ENCODE measurements at places on chromosomes 16 and 17. TPM values are rescaled to one million over a fixed set of nuclear protein-coding genes. Genes with fewer than 3 reads are reported as not detected.

GGA3 gene
- 52.7 TPM for total RNA-seq

PYY gene
- total RNA-seq, result not detected

TP53 gene
- total RNA-seq, result 41.7 TPM

FBXO31 gene
- 29.9 TPM for total RNA-seq

ACSM2A gene
- total RNA-seq, result not detected

SMIM5 gene
- 0.84 TPM for total RNA-seq

TBC1D28 gene
- not detected for total RNA-seq

KRTAP9-8 gene
- not detected for total RNA-seq

PPY gene
- not detected for total RNA-seq

- no peak for DNase-seq
Observed at GRCh38 chr17:66492561-66493005, 190.2 kb downstream of the PRKCA start.

- DNase-seq, result no peak
Observed at GRCh38 chr17:21076242-21076641, 33.4 kb upstream of the USP22 start.

DNA sequence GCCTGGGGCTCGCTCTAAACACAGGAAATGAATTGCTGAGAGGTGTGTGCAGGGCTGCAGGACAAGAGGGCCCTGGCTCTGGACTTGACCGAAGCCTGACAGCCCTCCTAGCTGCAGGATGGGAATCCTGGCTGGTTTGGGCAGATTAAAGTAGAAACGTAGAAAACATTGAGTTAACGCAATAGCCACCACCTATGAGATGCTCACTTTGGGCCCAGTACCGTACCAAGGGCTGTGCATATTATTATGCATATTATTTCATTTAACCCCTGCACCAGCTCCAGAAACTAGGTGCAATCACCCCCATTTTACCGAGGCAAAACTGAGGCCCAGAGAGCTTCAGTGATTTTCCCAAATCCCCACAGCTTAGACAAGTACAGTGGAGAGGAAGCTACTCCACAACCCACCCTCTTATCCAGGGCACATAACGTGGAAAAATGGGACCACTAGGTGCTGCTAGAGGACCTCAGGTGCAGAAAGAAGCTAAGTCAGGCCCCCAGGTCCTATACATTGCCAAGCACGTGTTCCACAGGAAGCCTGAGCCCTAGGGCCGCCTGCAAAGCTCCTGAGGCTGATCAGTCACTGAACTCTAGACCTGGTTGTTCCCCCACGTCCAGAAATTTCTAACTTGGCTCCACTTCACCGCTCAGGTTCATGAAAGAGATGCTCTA is 79.2 kb downstream of the MYH11 start:
- no peak for DNase-seq

- DNase-seq, result no peak
Observed at GRCh38 chr16:259226-259625, 16.5 kb downstream of the RGS11 start.

DNA sequence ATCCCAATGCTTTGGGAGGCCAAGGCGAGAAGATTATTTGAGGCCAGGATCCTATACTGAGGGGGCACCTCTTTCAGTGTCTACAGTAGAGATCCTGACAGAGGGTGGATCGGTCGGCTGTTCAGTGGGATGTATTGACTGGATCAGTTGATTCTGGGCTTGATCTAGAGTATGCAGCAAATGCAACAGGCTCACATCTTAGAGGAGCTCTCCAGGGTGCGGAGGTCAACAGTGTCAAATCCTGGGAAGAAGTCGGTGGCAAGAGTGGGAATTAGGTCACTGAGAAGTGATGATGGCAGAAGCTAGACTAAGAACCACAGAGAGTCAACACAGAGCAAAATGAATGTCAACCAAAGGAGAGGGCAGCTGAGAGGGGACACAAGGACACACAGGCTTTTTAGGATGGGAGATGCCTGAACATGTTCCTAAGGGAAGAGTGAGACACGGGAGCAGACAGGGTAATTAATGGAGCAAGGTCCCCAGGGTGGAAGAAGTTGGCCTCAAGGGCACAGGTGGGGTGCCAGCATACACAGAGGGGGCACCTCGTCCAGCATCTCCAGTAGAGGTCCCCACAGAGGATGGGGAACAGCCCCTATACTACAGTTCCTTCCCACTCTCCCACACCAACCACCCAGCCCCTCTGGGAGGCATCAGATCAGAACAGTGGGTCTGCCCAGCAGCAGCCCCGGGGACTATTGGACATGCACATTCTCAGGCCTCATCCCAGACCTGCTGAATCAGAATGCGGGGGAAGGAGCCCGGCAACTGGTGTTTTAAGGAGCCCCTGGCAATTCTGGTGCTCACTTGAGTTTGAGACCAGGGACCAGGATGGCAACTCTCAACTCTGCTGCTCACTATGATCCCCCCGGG is 10.0 kb upstream of the CYTH1 start:
- no peak for DNase-seq

DNA sequence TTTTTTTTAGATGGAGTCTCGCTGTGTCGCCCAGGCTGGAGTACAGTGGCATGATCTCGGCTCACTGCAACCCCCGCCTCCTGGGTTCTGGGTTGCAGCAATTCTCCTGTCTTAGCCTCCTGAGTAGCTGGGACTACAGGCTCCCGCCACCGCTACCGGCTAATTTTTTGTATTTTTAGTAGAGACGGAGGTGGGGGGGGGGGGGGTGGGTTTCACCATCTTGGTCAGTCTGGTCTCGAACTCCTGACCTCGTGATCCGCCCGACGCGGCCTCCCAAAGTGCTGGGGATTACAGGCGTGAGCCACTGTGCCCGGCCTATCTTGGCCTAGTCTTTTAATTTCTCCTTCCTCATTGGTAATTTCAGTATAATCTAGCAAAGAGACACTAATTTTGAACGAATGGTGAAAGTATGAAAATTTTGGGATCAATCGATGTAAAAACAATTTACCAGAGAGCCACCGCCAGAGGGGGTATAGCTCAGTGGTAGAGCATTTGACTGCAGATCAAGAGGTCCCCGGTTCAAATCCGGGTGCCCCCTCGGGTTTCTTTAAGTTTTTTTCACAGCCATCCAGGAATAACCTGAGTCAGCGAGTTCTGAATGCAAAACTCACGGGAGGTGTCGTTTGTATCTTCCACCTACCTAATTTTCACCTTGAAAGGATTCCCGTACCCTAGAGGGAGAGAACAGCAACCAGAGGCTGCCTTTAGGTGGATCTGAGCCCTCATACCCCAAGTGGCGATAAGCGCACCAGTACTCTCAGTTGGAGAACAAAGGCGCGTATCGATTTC is 2.5 kb upstream of the LASP1 start:
- no peak for DNase-seq

GRCh38 chr16:25033852-25034251 is 18.7 kb upstream of the ARHGAP17 start:
- no peak for DNase-seq

DNA sequence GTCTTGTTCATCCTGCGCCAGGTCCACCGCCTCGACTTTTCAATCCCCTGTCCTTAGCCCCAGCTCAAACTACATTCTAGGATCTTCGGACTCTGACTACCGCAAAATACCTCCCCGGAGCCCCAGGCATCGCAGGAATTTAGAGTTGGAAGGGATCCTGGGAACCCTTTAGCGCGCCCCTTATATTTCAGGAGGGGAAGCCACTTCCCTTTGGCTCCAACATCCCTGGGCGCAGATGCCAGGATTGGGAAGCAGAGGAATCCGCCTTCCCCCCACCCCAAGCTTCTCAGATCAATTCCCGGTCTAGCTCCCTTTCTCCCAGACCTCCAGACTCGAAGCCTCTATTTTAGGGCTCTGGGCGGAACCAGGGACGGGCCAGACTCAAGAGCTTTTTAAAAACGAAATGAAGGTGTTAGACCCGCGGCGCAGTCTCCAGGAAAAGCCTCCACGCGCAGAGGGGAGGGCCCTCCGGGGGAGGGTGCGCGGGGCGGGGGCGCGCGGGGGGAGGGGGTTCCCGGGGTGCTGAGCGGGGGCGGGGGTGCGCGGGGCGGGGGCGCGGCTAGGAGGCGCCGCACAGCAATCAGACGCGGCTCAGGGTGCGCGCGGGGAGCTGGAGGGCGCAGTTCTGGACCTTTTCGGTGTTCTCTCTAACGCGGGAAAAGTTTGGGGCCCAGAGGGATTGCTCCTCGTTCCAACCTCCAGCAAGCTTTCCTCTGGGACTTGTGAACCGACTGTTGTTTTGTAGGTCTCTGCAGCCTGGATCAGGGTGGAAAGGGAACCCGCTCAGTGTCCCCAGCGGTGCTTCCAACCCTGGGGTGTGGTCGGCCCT is 1.6 kb downstream of the AHSP start:
- peak; percentile 70 for DNase-seq

GRCh38 chr17:18320301-18320700 is 5.2 kb downstream of the SMCR8 start:
- DNase-seq, result no peak

GRCh38 chr17:79224903-79225302 is 150.3 kb downstream of the ENGASE start:
- no peak for DNase-seq

DNA sequence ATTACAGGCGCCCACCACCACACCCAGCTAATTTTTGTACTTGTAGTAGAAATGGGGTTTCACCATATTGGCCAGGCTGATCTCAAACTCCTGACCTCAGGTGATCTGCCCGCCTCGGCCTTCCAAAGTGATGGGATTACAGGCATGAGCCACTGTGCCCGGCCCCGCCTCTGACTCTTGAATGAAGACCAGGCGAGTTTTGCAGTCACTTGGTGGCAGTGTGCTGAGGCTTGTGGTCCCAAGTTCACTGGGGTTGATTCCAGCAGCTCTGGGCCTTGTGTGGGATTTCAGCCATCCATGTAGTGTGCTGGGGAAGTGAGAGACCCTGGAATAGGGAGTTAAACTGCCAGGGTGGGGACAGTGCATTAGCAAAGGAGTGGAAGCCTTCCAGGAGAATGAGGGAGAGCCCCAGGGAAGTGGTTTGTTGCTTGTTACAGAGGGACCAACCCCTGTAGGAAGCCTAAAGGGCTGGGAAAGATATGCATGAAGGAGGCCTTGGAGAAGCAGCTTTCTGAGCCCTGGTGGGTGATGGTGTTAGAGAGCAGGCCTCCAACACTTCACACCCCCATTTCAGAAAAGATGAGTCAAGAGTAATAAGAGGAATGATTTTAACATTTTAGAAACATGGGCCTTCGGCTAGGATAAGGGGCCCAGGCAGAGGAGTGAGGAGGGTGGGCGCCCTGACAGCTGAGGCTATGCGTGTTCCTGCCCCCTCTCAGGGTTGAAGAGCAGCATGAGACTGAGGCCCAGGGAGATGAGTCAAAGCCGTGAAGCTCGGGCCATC is 14.5 kb downstream of the PSKH1 start:
- DNase-seq, result no peak

DNA sequence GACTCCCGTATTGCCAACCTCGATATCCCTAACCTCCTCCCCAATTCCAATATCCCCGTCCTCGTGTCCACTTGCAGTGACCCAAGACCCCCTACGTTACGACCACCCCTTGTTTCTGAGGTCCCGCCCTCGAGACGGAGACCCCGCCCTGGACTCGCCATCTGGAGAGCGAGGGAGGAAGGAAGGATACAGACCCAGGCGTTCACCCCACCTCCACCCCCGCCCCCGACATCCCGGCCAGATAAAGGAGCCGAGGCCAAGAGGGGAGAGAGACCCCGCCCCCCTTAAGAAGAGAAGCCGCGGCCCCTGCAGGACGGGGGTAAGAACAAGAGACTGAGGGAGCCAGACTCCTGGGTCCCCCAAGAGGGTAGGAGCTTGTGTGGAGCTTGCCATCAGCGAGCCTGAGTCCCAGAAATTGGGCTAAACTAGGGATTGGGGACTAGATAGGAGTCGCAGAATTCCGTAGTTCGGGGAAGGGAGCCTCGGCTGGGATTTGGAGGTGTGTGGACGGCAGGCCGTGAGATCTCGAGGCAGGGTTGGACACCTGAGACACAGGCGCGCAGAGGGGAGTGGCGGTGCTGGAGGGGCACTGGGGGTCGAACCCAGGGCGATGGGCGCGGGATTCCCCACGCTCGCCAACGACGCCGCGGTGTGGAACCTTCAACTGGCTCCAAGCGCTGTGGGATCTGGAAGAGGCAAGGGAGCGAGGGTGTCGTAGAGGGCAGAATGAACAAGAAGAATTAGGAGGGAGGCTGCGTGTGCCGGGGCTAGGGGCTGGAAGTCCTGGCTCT is at the start of gene BCL6B:
BCL6B (plus strand) TSS at position 270 of the 791 bp plus-strand sequence. CDS start 622 bp downstream, outside the sequence.
- DNase-seq, result peak; percentile 71

DNA sequence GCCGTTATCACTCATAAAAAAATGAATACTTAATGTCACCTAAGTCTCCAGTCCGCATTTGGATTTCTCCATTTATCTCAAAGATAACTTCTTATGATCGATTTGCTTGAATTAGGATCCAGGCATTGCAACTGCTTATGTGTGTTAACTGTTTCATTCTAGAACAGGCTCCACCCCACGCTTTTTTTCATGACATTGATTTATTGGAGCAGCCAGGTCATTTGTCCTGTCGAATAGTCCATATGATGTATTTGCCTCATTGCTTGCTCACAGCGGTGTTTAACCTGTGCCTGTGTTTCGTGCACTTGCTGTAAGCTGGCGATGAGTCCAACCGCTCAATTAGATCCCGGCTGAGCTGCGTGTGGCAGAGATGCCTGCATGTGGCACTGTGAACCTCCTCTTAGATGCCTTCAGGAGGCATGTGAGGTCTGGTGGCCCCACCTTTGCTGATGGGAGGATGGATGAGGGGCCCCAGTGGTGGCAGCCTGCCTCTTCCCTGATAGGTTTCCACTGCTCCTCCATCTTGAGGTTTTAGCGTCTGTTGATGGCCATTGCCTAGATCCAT is 16.4 kb downstream of the DHX38 start:
- no peak for DNase-seq

DNA sequence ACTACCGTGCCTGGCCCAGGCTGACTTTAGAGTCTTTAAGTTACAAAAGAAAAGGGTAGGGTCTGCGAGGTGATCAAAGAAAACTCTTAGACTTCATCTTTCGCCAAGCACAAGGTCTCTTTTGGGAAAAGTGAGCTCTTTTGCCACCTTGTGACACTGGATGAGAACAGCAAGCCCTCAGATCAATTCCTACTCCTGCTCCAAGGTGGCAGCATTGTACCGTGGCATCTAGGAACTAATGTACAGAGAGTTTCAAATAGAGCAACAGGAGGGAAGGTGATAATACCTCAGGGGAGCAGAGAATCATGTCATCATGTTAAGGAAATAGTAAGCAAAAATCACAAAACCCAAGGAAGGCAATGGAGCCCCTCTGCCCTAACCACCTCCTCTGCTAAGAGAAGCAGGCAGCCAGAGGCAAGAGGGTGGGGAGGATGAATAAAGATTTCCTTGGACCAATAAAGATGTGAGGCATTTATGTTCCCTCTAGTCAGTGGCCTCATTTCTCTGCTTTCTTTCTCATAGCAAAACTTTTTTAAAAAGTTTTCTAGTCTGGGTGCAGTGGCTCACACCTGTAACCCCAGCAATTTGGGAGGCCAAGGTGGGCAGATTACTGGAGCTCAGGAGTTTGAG is 2.1 kb upstream of the C17orf78 start:
- DNase-seq, result no peak

All from upper lobe of right lung (tissue), 1 donor.